ENCODE measurements at places on chromosomes 1 and 21. TPM values are rescaled to one million over a fixed set of nuclear protein-coding genes. Genes with fewer than 3 reads are reported as not detected.

The AK4 gene
- total RNA-seq = 23.1 TPM

The HP1BP3 gene
- 322 TPM for total RNA-seq

The PLPP3 gene
- 39.1 TPM for total RNA-seq

The CFHR5 gene
- not detected for total RNA-seq

The WNT4 gene
- total RNA-seq = 0.14 TPM

The ABCA4 gene
- 113 TPM for total RNA-seq

The PRMT2 gene
- total RNA-seq = 158 TPM

The TMEM269 gene
- not detected for total RNA-seq

GRCh38 chr1:157162345-157162744, 24.1 kb upstream of the ETV3 start:
- no peak for DNase-seq

DNA sequence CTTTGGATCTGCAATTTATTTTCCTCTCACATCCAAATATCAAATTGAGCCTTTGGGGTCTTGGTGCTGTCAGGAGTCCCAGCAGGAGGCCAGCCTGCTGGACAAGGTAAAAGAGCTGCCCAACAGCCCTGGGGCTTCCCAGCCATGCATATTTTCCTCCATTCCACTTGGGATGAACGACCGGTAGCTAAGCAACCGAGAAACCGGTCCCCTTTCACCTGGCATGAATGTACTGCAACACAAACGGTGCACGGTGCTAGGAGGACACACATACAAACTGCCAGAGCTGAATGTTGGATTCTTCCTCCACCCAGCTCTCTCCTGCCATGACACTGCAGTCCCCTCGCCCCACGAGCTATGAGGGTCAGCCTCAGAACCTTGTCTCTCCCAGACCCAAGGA, 42.7 kb downstream of the BCAR3 start:
- no peak for DNase-seq

DNA sequence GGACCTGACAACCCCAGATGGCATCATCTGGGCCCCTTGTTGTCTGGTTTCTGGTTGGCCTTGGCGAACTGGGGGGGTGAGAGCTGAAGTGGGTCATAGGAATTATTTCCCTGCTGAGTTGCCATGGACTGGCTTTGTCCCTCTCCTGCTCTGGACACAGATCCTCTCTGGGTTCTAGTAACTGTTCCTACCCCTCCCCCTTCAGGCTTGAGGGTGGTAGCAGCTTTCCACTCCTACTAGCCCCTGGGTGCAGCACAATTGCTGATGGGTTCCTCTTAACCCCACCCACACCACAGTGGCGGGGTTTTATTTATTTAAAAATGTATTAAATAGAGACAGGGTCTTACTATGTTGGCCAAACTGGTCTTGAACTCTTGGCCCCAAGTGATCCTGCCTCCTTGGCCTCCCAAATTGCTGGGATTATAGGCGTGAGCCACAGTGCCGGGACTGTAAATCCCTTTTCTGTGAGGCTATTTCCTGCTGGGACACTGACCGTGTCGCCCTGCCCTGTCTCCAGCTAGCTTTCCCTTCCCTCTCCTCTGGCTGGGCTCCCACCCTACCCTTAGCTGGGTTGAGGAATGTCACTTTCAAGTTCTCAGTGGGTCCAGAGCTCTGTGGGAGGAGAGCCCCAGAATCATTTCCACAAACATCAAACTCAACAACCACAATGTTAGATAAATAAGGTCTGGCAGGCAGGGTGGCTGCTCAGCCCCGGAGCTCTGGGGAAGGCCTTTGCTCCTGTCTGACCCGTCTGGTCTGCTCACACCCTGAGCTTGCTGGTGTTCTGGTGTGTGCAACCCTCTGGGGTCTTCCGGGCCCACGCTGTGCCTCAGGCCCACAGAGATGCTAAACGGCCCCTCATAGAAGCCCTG, 112.7 kb upstream of the WNT4 start:
- DNase-seq = no peak

DNA sequence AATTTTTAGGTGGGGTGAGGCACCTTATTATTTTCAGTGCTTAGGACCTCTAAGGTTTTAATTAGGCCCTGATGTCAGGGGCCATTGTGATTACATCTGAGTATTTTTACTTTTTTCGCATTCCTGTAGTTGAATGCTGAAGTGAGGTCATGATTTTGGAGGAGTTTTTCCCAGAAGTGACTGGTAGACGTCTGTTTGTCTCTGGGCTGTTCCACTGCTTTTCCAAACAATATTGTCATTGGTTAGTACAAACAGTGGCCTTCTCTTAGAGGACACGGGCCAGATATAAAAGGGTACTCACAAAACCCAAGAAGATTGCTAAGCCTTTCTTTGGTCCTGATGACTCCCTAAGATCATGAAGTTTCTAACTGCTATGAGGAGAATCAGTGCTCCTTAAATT, 7.6 kb upstream of the RASAL2 start:
- no peak for DNase-seq

GRCh38 chr1:228392111-228392936, 14.3 kb downstream of the TRIM11 start:
- DNase-seq = no peak

DNA sequence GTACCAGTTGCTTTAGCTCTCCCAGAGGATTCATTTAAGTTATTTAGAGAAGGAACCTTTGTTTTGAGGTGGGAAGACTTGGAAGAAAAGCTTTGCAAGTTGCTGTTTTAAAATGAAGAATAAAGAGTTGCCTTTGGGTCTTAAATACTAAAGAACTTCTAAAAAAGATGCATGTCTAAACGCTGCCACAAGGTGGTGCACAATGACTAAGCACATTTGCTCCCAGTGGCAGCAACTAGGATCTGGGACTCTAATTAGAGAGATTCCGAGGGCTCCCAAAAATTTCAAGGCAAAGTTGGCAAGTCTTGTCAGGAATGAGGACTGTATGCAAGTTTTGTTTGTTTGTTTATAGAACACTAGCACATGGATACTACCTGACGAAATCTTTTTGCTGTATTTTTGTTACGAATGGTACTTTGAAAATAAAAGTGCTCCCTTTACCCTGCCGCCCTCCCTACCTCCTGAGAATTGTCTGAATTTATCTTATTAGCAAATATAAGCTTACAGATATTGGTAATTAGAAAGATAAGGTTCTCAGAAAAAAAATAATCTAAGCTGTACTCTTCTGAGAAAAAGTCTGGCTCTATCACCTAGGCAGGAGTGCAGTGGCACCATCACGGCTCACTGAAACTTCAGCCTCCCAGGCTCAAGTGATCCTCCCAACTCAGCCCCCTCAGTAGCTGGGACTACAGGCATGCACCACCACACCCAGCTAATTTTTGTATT, 121.8 kb downstream of the HFM1 start:
- peak; percentile 84 for DNase-seq

DNA sequence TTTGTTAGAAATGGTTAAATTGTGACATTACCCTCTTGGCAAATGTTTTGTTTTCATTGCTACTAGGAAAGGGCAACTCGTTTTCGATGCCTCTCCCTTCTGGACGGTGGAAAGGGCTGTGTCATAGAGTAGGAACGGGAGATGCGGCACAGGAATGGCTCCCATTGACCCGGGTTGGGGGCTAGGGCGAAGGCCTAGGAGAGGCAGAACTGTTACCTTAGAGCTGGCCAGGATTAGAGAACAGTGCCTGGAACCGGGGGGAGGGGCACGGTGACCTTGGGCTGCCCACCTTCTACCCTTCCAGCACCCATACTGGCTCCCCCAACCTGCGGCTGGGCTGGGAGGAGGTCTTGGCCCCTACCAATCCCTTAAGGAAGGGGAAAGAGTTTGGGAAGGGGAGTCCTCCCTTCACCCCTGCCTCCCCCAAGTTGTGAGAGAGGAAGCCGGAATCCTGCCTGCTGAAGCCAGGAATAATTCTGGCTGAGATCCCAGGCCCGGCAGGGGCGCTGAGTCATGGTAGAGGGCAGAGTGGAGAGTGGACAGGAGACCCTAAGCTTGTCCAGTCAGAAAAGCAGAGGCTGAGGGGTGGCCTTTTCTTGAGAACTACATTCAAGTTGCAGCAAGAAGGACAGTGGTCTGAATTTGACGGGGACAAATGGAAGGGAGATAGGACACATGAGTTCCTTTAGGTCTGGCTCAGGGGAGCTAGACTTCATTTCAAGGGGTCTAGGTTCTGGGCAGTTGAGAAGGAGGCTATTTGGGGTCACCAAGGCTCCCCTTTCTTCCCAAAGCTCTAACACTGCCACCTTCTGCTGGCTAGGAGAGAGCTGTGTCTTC, 8.2 kb downstream of the LMNA start:
- DNase-seq = peak; percentile 95

DNA sequence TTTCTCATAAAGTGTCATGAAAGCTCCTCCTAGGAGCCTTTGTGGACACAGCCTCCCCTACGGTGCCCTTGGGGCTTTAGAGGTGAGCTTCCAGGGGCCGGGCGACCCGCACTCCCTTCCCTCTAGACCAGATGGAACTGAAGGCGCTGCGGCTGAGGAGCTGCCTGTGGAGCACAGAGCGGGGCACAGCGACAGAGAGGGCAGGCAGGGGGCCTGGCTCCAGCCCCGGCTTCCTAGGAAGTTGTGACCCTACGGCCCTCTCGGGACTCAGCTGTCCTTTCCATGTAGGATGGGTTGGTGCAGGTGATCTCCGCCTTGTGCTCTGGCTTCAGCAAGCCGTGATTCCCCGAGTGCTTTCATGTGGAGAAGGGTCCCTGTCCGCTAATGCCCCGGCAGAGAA, 23.6 kb upstream of the NEK2 start:
- no peak for DNase-seq

- DNase-seq = no peak
Observed at GRCh38 chr1:94084547-94084946, 36.4 kb downstream of the ABCA4 start.
